Fibroblast of mammary gland (primary cell): ENCODE measurements at places on chromosomes 11 and 22.

GRCh38 chr22:36725366-36726006 lies 21.9 kb upstream of the CACNG2 start:
- no peak for DNase-seq

DNA sequence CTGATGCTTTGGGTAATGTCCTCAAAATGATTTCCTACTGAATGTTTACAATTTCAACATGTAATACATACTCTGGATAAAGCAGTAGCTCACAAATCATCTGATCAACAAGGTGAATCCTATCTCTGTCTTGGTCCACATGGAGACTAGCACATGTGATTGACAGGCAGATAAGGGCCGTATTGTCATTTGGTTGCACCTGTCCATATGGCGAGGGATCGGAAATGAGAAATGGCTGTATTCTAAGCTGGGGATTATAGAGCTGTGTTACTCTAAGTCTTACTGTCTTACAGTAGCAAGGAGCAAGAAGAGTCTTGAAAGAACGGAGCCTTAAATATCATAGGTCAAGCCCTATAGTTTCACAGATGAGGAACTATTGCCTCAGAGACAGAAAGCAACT lies 55.7 kb downstream of the APIP start:
- DNase-seq: no peak

GRCh38 chr11:34381775-34382174 lies 24.0 kb upstream of the ABTB2 start:
- DNase-seq: no peak

DNA sequence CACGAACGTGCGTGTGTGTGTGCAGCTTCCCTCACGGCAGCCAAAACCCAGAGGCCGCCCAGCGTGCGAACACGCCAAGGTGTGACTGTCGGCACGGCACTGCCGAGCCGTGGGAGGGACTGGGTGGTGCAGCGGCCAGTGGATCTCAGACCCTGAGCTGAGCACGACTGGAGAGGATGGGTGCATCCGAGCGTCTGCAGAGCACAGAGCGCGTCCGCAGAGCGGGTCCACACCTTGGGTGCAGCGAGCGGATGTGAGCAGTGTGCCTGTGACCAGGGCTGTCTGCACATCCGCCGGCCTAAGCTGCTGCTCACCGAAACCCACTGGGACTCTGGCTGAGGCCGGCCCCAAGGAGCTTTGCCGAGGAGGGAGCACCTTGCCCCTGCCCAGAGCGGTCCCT lies 22.7 kb downstream of the PTDSS2 start:
- no peak for DNase-seq

DNA sequence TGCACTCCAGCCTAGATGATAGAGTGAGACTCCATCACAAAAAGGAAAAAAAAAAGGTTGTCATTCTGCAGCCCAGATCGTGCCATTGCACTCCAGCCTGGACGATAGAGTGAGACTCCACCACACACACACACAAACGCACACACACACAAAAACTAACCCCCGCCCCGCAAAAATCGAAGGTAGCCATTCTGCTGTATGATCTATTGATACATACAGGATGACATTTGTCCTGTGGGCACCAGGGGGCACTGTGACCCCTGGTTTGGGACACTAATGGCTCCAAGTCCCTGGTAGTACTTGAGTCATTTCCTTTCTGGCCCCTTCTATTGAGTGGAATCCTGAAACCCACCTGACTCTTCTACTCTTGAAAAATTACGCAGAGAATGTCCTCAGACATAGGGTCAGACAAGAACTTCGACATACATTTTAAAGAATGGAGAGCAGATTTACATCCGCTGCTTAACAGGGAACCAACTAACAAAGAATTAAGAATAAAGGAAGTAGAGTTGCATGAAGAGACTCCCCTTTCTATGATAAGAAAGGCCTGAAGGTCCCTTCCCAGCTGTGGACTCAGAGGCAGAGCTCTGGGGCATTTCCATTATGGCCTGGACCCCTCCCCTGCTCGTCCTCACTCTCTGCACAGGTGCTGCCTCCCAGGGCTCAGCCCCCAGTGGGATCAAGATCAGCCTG lies 35.0 kb upstream of the PRAME start:
- DNase-seq: peak; percentile 62

DNA sequence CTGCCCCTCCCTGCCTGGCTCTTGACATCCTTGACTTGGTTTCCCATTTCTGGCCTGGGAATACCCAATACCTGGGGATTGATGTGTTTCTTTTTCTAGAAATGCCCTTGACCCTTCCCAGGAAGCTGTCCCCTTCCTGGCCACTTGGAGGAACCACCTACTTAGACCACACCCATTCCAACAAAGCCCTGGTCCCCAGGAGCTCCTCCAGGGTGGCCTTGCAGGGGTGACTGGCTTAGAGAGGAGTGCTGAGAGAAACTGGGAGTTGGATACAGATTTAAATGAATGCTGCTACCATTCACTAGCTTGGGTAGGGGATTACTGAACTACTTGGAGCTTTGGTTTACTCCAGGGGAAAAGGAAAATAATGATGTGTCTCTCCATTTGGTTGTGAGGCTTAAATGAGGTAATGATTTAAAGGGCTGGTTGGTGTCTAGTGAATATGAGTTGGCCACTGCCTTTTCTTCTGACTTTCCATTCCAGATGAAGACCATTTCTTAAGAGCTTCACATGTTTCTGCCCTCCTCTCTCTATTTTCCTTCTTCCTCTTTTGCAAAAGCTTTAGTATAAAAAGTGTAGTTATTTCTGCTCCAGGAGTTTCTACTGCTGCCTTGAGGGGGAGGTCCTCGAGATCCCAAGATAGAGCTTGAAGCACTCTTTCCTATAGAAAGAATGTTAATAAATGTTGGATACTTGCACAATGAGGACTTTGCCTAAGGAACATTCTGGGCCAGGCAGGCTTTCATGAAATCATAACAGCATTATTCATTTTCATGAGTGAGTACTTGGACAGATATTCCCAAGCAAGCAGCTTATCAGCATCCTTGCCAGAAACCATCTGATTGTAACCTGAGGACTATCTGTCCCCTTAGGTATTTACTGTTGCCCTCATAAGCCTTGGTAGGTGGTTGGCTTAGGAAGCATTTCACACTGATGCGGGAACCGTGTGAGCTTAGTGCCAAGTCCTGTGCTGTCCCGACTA lies 22.4 kb downstream of the PANX1 start:
- DNase-seq: peak; percentile 31

GRCh38 chr11:34750692-34751405 lies 130.0 kb downstream of the EHF start:
- DNase-seq: peak; percentile 16

GRCh38 chr22:44888491-44889254 lies 121.1 kb downstream of the PHF21B start:
- DNase-seq: no peak

- no peak for DNase-seq
These were observed 15.1 kb downstream of the DGCR2 start for GRCh38 chr22:19106886-19107729.

GRCh38 chr11:39745401-39745800 lies 1714.1 kb downstream of the LRRC4C start:
- no peak for DNase-seq

- peak; percentile 61 for DNase-seq
These were observed 178.2 kb upstream of the ZC3H12C start for GRCh38 chr11:109914809-109915653.

- peak; percentile 70 for DNase-seq
These were observed at the start of gene ARHGEF17 for GRCh38 chr11:73308003-73308960. Gene ARHGEF17 (plus strand): TSS chr11:73308276. CDS start chr11:73308639, 363 bp downstream.

DNA sequence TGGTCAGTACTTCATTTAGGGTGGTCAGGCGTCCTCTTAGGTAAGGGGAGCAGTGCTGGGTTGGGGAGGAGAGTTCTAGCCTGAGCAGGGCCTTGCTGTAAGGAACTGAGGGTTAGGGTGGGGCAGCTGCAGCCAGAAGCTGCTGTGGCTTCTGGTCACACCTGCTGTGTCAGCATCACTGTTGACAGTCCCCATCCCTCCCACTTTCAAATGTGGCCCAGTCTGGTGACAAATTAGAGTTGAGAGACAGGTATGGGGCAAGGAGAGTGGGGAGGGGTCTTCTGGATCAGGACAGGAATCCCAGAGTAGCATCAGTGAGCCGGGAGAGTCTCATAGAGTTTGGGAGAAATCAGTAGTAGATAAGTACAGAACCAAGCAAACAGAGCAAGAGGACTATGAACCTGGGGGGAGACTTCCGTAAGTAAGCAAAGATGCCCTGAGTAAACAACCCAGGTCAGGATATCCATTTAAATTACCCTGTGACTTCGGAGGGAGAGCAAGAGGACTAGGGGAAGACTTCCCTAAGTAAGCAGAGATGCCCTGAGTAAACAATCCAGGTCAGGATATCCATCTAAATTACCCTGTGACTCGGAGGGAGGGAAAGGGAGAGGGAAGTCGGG lies 53.7 kb downstream of the PPP6R2 start:
- DNase-seq: no peak

DNA sequence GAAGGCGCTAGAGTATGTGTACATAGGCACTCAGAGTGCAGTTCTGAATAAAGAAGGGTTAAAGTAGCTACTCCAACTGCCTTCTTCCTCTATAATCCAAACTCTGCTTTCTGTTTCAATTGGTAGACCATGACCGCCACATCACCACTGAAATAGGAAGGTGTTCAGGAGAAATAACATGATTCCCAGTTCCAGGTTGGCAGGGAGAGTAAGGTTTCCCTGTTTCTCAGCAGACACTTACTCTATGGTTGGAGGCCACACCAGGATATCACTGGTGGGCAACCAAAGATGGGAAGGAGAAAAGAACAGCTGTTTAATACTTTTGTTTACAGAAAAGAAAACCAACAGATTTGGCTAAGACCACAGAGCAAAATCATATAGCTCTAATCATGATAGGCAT lies 37.9 kb downstream of the PAK1 start:
- no peak for DNase-seq

DNA sequence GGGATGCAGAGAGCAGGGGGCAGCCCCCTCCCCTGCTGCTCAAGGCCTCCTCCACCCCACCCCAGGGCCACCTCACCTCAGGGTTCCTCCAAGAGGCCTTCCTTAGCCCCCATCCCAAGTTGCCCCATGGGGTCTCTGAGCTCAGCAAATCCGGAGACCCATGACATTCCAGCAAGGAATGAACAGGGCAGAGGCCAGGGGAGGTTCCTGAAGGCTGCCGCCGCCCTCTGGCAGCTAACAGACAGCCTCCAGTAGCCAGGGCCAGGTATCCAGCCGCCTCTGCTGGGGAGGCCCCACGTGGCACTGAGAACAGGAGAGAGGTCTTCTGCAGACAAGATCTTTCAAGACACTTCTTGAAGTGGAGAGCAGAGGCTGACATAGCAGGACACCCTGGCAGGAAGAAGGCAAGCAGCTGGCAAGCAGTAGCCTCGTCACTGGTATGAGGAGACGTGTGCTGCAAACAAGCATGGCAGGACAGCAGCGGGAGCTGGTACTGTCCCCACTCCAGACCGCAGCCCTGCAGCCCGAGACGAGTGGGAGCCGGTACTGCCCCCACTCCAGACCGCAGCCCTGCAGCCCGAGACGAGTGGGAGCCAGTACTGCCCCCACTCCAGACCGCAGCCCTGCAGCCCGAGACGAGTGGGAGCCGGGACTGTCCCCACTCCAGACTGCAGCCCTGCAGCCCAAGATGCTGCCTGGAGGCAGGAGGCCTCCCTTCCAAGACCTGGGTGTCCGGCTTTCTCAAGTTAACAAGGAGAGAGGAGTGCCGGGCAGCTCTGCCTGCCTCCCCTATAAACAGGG lies 190.6 kb downstream of the IGLL1 start:
- no peak for DNase-seq

DNA sequence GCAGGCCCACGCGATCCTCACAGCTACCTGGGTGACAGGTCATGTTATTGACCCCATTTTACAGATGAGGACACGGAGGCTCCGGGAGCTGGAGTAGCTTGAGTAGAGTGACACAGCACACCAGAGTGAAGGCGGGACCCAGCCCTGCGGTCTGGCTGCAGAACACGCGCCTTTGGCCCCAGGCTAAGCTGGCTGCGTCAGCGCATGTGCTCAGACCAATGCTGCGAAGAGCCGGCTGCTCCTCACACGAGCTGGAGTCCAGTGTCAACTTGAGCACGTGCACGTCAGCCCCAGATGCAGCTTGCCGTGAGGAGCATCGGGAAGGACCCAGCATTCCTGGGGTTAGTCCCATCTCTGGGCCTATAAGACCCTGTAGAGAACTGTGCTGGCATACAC lies 49.9 kb downstream of the SCUBE1 start:
- DNase-seq: no peak
